ENCODE measurements at places on chromosomes 16 and 17.

DNA sequence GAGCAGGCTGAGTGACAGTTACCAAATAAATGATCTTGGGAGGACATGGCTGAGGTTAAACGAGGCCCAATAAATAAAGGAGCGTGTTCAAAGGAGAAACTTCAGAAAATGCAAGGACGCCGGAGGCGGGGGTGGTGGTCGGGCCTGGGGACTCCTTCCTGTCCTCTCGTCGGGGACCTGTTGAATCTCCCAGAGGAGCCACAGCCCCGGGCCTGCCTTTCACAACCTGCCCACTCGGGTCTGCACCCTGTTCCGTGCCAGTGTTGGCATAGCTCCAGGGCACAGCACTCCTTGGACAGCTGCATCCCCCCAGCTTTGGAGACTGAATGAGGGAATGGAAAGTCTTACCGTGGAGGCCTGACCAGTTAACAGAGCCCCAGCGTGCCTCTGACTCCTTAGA is 8.1 kb upstream of the TBX4 start:
- no peak for DNase-seq

- DNase-seq: no peak
These were observed 345.1 kb upstream of the PSMD7 start for GRCh38 chr16:73951481-73951880.

DNA sequence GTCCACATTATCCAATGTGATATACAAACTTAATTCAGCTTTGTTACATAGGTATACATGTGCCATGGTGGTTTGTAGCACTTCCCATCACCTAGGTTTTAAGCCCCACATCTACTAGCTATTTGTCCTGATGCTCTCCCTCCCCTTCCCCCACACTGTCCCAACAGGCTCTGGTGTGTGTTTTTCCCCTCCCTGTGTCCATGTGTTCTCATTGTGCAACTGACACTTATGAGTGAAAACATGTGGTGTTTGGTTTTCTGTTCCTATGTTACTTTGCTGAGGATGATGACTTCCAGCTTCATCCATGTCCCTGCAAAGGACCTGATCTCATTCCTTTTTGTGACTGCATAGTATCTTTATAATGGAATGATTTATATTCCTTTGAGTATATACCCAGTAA is 196.7 kb downstream of the CDH11 start:
- no peak for DNase-seq

GRCh38 chr16:46817961-46818360 is 13.0 kb downstream of the C16orf87 start:
- no peak for DNase-seq

DNA sequence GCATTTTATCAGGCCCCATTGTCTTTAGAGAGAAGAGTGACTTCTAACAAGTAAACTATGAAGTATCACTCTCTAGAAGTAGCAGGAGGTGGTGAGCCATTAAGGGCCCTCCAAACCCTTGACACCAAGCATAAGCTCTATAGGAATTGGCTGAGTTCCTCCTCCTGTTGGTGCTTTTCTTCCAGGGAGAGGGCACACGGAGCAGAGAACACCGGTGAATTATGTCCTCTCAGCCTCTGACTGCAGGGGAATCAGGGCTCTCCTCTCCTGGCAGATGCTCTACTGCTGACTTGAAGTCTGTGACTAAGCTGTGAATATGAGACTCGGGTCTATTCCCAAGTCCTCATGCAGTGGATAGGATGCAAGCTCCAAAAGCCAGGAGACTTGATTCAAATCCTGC is 32.3 kb downstream of the CHD9 start:
- no peak for DNase-seq

DNA sequence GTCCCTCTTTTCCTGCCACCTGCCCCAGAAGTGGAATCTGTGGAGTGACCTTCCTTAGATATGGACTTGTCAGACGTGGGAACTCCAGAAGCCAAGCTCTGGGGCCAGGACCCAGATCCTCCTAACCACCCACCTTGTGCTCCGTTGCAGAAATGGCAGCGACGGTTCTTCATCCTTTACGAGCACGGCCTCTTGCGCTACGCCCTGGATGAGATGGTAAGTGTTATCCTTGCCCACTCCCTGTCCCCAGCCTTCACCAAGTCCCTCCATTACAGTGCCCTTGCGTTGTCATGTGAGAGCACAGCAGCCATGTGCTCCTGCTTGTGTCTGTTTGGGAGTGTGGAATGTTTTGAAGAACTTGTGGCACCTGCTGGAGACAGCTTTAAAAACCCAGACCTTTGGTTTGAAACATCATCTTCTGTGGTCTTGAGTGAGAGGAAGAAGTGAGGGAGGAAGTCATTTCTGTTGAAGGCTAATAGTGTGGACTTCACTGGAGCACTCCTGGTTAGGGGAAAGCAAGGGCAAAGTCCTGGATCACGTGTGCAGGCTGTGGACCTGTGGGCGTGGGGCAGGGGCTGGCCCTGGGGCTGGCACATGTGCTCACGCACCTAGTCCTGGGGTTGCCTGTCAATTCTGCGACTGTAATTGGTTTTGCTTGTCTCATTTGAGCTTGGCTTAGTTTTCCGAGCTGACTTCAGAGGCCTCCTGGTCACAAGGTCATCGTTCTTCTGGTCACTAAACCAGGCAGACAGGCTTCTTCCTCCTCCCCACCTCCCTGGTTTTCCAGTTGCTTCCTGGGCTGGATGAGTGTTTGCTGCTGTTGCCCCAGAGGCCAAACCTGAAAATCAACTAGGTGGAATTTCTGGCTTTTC is 35.8 kb downstream of the MPRIP start:
- DNase-seq: no peak

Data from stimulated activated CD4-positive, alpha-beta T cell treated with anti-CD3 and anti-CD28 coated beads, Interleukin-1b, Interleukin-23, amount 100 ng/mL, for 48 hours (primary cell).